ENCODE measurements at places on chromosomes 2 and 18.

- DNase-seq = no peak
Measured at GRCh38 chr18:8681196-8681595, 24.2 kb upstream of the MTCL1 start.

DNA sequence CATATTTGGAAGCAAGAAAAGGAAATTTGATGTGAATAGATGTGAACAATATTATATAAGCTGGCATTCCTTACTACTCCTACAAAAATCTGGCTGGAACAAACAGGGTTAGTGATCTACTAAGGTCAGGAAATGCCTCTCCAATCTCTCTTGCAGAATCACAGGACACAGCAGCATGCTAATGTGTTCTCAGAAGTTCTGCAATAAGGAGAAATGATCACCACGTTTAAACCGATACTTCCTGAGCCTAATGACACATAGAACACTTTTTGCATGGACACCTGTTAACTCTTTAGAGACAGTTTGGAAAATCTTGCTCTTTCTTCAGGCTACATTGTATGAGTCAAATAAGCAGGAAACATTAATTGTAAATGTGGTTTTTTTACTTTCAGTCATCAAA is 89.6 kb upstream of the MAP3K20 start:
- no peak for DNase-seq

DNA sequence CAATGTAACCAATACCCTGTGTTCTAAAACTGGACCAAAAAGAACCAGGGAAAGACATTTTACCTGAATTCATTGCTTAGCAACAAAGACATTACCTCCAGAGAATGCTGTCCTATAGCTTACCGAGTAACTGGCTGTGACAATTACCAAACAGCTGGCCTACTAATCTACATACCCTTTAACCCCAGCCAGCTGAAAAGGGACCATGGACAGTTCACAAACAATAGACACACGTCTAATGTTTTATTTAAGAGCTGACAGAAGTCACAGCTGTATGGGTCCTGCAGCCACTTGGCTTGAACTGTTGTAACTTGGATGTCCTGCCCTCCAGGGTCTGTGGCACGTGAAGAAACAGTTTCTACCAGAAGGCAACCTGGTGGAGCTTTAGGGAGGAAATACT is 130.1 kb upstream of the EFEMP1 start:
- no peak for DNase-seq

- no peak for DNase-seq
Measured at GRCh38 chr18:47716632-47717185, 213.8 kb downstream of the SMAD2 start.

GRCh38 chr2:222669353-222669752 is 2.1 kb upstream of the MOGAT1 start:
- DNase-seq = no peak

- DNase-seq = no peak
Measured at GRCh38 chr2:237429753-237430152, 15.8 kb upstream of the COL6A3 start.

DNA sequence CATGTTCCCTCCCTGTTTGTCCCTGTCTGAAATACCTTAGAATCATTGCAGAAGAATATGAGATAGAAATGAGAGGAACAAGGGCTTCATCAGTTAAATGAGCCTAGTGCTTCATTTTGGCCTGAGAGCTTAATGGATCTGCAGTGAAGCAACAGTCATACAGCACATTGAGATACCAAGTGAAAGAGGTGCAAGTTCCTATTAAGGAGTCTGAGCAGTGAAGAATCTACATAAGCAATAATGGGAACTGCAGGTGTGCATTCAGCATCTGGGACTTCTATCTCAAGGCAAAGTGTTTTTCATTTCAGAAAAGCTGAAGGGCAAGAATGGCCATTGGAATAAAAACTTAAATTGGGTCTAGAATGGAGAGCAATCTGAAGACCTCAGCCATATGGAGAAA is 323.2 kb upstream of the SLC39A10 start:
- DNase-seq = no peak

DNA sequence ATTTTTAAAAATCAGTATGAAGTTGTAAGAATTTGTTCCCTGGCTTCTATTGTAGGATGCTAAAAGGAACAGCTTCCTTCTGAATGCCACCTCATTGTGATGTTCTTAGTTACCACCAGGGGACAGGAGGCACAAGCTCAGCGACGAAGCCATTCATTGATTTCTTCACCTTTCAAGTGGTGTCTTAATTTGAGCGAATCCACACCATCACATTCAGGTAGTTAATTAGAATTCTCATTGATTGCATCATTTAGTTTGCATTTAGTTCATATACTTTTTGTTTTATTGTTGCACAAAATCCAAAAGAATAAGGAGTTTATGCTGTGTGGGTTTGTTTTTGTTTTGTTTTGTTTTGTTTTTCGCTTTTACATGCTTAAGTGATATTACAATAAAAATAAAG is 23.1 kb downstream of the CYP27C1 start:
- DNase-seq = no peak

- no peak for DNase-seq
Measured at GRCh38 chr2:217887841-217888701, 114.7 kb downstream of the TNS1 start.

DNA sequence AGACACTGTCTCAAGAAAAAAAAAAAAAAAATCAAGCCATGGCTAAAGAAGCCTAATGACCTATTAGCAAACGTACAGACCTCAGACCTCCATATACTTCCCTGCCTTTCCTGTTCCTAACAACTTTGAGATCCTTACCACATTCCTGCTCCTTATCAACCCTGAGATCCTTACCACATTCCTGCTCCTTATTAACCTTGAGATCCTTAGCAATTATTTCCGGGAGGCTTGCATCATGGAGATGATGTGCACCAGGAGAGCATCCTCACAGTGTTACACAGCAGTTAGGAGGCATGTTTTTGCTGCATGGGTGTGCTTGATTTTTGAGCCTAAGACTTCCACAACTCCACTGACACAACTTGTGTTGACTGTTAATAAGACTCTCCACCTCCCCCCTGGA is 54.6 kb upstream of the RASGRP3 start:
- DNase-seq = no peak

DNA sequence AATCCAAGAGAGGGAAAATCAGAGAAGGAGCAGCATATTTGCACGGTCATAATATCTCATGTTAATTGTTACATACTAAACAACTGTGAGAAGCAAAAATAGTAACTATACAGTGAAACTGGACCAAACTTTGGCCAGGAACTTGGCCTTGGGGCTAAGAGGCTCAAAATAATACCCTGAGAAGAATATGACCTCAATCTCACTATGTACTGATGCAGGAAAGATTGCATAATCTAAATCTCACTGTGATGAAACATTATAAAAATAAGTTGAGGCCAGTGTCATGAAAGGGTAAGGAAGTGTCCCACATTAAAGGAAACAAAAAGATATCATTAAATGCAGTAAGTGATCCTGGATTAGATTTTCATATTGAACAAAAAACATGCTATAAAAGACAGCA is 36.5 kb downstream of the ZRANB3 start:
- DNase-seq = no peak

DNA sequence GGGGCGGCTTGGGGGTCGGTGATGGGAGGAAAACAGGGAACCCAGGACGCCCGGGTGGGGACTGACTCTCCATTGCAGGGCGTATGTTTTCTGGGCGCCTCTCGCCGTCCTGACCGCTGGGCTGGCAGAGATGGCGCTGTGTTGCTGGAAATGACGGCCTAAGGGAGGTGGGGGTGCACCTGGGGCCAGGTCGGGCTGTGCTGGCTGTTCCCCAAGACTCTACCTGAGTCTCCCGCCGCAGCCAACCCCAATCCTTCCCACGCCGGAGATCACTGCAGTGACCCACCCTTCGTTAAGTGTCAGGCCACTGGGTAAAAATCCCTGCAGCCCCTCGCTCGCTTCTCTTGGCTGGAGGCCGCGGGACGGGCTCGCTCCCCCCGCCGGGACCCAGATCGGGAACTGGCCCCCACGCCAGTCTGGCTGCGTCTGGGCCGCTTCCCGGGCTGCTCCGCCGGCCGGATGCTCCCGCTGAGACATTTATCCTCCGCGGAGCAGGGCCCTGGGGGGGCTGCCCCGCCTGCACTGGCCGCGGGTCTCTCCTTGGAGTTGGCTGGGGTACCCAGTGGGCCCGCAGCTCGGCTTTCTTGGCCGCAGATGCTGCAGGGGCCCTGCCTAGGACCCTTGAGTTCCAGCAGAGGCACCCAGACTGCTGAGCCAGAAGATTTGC is 7.8 kb upstream of the ARMC9 start:
- no peak for DNase-seq

DNA sequence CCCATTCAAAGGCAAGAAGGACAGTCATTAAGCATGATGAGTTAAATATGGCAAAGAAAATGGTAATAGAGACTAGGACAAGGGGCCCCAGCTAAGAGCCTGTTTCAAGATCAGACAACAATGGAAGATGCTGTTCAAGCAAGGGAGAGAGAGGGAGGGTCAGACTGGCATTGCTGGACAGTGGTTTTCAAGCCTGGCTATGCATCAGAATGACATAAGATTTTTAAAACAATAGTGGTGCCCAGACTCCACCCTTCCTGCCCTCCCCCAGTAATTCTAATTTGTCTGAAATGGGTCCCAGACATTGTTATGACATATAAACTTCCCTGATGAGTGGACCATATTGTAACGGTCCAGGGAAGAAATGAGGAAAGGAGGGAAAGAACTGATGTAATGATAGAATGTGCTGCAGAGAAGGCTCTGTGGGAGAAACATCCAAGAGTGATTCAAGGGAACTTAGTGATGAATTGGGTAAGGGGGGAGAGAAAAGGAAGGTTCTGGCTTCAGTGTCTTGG is 112.9 kb upstream of the TRIB2 start:
- DNase-seq = no peak

- DNase-seq = no peak
Measured at GRCh38 chr2:183709829-183710228, 585.6 kb downstream of the NUP35 start.

GRCh38 chr2:236505648-236506047 is 64.0 kb upstream of the ACKR3 start:
- no peak for DNase-seq

DNA sequence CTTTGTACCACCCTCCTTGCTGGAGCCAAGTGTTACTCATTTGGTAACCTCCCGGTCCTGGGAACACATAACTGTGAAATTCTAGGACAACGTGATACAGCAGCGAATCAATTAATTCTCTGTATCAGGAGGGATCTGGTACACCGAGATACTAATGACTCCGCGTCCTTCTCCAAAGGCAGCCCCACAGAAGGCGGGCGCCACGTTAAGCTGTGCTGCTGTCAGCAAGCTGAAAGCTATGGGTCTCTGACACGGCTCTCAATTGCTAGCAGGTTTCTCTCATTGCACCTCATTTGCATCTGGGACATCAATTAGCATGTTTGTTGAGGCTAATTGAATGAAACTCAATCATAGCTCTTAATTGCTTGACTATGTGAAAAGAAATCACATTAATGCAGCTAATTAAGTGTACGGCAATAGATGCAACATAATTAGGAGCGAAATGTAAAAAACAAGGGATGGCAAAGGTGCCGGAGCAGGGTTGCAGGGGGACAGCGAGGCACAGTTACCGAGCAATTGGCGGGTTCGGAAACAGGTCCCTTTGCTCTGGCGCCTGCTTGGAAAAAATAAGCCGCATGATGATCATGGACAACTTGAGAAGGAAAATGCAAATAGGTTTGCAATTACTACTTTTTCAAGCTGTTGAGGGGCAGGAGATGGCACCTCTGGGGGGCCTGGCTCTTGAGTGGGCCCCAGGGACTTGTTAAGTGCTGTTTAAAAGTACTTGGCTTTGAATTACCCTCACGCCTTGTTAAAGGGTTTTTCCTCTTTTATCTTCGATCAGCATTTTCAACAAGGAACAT is 264.2 kb downstream of the GBX2 start:
- DNase-seq = no peak

- no peak for DNase-seq
Measured at GRCh38 chr2:240448387-240449274, 13.2 kb downstream of the GPC1 start.

DNA sequence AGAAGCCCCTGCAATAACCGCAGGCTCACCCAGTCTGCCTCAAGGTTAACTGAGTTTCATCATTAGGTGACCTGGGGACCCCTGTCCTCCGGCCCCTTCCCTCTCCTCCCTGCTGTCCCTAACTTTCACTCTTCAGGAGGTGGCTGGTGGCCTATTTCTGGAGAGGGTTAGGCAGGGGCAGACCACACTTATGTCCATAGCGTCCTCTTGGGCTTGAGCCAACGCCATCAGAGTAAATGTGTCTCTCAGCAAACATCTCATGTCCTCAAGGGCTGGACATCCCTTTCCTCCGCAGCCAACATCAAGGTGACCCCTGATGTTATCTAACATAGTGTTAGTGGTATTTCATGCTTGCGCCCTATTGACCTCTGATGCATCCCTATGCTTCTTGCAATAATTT is 114.8 kb downstream of the BCL11A start:
- DNase-seq = no peak

DNA sequence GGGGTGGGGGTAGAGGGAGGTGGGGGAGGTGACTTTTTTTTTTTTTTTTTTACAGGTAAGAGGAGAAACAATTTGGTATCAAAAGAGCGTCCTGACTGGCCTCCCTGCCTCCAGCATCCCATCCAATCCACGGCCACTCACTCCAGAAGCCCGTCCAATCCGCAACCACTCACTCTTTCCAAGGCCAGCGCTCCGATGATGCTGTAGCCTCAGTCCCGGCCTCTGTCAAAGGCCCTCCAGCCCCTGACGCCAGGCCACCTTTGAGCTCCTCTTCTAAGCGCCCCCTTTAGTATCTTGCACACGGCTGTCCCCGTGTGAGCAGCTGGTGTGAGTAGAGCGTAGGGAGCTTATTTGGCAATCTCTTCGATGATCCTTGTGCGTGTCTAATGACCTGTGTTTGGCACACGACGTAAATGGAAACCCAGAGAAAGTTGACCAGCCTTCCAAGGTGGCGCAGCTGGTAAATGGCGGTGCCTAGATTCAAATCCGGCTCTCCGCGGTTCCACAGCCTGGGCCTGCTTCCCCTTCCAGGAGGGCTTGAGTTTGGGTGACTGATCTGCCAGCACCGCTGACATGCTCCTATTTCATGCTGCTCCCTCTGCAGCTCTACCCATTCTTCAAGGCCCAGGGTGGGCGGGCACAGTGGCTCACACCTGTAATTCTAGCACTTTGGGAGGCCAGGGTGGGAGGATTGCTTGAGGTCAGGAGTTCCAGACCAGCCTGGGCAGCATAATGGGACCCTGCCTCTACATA is 23.8 kb upstream of the PXDN start:
- no peak for DNase-seq

DNA sequence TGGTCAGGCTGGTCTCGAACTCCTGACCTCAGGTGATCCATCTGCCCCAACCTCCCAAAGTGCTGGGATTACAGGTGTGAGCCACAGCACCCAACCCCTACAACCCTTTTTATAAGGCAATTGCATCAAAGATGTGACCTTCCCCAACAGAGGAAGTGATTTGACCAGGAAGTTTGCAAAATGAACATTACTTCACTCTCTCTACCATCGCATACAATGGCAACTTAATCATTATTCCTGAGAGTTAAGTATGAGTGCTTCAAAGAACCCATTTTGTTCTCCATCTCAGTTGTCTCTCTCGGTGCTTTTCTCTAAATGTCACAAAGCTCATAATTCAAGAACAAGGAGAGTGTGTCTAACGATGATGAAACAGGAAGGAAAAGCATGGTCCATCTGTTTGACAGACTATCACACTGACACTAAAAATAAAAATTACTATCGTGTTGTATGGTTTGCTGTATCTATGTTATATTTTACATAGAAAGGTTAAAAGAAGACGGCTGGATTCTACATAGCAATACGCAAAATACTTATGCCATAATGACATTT is 18.1 kb upstream of the CREG2 start:
- no peak for DNase-seq

- DNase-seq = no peak
Measured at GRCh38 chr2:25570161-25570845, 103.1 kb downstream of the DTNB start.

Measured in GM04504 (cell line).